Effector CD8-positive, alpha-beta T cell (primary cell): ENCODE measurements at places on chromosomes 7 and 10.
A peak's percentile ranks its signal among the peaks of the same experiment; 100 is the strongest.

DNA sequence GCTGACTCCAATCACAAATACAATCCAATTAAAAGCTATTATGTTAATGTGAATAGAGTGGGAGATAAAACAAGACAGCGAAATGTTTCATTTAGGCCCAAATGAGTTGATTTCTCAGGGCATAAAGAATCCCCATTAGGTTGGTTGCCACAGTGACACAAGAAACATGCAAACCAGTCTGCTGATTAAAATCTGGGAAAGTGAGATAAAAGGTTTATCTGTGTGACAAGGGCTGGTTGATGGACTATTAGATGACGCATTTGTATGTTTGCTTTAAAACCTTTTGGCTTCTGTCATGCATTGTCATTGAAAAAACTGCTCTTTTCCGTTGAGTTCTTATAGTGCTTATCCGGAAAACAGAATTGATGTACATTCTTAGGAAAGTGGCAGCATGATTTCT lies 658.2 kb downstream of the GATA3 start:
- DNase-seq = no peak

GRCh38 chr10:75922435-75922834 lies 491.0 kb downstream of the LRMDA start:
- DNase-seq = no peak

- no peak for DNase-seq
Measured at GRCh38 chr7:64755865-64756264, 38.4 kb upstream of the ZNF138 start.

DNA sequence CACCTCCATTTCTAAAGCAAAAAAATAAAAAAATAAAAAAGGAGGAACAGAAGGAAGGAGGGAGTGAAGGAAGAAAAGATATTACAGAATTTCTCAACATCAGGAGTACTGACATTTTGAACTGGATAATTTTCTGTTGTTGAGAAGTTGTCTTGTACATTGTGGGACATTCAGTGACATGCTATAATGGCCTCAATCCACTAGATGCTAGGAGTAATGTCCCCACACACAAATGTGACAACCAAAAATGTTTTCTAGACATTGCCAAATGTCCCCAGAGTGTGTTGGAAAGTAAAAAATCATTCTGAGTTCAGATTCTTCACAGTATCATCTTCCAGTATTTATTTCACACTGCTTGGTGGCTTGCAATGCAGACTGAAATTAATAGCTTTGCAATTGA lies 6.5 kb downstream of the ZNF438 start:
- no peak for DNase-seq

GRCh38 chr7:134643131-134643530 lies 3.5 kb upstream of the BPGM start:
- DNase-seq = no peak

DNA sequence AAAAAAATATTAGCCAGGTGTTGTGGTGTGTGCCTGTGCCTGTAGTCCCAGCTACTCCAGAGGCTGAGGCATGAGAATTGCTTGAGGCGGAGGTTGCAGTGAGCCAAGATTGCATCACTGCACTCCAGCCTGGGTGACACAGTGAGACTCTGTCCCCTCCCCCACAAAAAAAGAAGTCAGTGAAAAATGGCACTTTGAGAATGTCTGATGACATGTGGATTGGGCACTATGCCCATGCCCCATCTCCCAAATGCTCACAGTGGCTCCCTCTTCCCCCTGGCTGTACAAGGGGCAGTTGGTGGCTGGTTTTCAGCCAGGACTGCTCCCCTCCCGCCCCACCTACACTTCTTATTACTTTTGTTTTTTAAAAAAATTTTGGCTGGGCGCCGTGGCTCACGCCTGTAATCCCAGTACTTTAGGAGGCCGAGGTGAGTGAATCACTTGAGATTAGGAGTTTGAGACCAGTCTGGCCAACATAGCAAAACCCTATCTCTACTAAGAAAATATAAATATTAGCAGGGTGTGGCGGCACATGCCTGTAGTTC lies 26.1 kb downstream of the IL15RA start:
- DNase-seq = no peak

DNA sequence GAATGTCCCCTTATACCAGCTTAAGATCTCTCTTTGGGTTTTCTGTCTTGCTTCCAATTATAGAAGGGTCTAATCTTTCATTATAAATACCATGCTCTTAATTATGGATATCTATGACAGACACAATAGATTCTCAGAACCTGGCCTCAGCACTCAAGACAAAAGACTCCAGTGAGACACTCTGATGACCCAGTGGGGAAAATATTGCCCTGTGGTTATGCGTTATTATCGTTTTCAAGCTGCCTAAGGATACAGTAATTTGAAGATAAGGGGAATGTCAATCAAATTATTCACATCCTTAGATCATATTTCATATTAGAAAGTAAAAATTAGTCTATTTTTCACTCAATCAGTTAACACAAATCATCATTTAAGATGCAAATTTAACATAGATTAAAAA lies 748.8 kb downstream of the XPNPEP1 start:
- DNase-seq = no peak

GRCh38 chr10:114767101-114767985 lies 54.2 kb upstream of the FHIP2A start:
- DNase-seq = no peak

- DNase-seq = no peak
Measured at GRCh38 chr10:85147346-85148250, 819.2 kb downstream of the CCSER2 start.

DNA sequence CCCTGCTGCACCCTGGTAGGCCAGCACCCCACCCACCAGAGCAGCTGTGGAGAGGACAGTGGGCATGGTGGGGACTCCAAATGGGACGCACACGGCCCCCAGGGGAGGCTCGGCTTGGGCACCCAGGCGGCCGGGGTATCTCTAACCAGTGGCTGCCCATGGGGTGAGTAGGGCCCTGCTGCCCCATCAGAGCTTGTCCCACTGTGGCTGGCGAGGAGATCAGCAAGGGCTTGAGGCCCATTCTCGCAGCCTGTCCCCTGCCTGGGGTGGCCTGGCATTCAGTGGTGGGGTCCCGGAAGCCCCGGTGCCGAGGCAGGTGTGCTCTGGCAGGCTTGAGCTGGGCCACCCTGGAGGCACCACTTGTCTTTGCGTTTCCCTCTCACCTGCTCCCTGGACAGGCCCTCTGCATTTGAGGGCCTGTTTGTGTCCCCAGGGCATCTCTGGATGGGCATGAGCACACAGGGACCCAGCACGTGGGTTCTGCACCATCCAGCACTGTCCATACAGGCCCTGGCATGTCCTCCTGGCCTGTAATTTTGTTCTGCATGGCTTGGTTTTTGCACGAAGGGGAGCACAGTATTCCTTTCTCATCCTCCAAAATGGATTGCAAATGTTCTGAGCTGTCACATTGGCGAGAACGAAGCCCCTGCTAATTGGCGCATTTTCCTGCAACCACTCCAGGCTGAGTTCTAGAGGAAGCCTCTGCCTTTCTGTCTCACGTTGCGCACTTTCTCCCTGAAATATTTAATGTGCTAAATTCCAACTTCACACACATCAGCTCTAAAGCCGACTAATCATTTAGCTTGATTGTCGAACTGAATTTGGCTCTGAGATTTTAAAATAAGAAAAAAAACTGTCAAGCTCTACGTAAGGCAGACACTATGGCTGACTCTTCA lies 27.2 kb downstream of the PWWP2B start:
- DNase-seq = no peak

DNA sequence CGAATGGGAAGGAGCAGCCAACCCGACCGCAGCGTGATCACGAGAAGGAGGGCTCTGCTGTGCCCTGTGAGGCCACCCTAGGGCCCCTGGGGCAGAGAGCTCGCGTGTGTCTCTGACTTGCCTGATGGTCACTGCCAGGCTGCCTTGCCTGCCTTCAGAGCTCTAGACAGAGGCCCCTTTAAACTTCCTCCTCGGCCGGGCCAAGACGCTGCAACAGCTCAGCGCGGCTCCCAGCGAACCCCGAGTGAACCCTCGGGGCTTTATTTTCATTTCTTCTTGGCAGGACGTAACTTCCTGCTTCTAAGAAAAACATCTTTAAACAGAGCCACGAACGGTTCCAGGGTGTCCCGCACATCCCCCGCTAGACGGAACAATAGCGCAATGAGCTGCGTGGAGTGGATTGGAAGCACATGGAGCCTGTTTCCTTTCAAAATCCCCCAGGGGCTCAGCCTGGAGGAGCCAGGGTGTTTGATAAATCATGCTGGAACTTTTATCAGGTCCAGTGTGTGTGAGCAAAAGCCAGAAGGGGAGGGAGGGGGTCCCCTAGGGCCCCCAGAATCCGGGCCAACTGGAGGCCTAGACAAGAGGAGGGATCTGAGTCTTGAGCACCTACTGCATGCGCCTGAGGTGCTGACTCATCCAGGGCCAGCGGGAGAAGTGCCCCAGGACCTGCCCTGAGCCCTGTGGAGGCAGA lies 134.1 kb upstream of the GDF10 start:
- DNase-seq = peak; percentile 18

- no peak for DNase-seq
Measured at GRCh38 chr10:17943033-17943745, 8.5 kb upstream of the SLC39A12 start.

DNA sequence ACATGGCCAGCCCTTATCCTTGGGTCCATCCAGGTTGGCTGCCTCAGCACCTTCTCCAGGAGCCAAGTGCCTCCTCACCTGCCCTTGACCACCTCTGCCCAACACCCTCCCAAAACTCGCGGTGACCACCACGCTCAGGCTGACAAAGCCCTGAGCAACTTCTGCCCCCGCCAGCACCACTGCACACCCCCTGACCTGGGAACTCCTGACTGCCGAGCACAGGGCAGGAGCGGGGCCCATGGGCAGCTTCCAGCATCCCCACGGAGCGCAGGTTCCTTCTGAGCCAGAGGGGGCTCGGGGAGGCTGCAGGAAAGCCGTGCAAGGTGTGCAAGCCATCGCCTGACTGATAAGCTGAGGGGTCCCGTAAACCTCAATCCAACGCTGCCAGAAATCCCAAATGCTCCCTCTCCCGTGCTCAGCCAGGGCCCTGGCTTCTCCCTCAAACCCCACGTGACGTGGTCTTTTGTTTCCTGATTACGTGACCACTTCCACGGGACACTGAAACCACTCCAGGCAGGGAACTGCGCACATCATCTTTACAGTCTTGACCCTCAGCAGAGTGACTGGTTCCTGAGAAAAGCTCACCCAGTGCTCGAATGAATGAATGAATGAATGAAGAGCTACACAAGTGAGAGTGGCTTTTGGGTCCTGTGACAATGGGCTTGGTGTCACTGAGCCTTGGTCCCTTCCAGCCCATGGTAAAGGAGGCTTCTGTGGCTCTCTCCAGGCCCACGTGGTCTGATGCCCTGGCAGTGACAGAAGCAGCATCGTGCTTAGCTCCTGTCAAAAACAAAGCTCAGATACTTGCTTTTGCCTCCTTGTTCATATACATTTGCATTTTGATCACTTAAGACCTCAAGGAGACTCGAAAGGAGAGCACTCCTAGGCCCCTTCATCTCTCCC lies 249.8 kb upstream of the PPP2R2D start:
- no peak for DNase-seq

- DNase-seq = no peak
Measured at GRCh38 chr7:43954524-43955228, 28.4 kb downstream of the UBE2D4 start.

DNA sequence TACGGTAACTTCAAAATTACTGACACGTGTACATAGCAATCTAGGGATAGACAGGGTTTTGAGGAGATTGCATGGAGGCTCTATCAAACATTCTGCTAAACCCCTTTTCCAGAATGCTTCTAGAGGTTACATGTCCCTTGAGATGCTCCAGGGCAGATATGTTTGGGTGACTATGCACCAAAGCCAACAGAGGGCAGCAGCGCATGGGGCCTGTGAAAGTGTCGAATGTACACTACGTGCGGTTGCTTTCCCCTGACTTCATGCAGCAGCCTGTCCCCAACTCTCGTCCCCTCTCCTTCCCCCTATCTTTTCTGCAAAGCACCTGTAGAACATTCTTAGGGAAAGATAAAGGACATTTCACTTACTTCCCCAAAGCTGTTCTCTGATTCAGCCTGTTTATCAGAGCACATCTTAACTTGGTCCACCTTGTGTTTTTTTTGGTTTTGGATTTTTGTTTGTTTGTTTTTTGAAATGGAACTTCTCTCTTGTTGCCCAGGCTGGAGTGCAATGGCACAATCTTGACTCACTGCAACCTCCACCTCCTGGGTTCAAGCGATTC lies 90.2 kb downstream of the UBE3C start:
- no peak for DNase-seq

- DNase-seq = no peak
Measured at GRCh38 chr7:47811632-47812380, 136.5 kb downstream of the PKD1L1 start.

GRCh38 chr10:129740532-129741279 lies 223.4 kb downstream of the EBF3 start:
- DNase-seq = no peak
